SK-N-DZ (cell line): ENCODE measurements at places on chromosomes 3 and 15.
A peak's percentile ranks its signal among the peaks of the same experiment; 100 is the strongest.

DNA sequence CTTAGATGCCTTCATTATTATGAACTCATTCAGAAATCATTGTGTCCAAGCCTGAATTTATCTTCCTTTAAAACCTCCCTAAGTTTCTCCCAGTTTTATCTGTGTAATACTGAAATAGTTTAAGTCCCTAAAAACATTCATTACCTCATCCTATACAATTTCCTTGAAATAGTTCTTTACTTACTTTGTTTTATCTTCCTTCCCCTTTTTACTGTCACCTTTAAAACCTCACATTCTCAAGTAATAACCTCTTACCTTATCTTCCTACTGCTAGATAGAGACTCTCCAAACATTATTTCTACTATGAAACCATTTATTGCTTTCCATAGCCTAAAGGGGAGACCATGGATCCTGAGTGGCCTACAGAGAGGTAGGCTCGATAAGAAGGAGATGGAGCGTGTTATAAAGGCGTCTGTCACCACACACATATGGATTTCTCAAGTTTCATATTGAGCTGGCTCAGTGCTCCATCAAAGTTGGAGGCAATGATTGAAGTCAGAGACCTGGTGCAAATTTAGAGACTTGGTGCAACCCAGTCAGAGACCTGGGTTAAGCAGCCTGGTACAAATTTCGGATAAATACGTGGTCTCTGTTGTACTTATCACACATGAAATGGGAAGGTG lies 140.4 kb downstream of the NFKBIZ start:
- DNase-seq, result no peak

DNA sequence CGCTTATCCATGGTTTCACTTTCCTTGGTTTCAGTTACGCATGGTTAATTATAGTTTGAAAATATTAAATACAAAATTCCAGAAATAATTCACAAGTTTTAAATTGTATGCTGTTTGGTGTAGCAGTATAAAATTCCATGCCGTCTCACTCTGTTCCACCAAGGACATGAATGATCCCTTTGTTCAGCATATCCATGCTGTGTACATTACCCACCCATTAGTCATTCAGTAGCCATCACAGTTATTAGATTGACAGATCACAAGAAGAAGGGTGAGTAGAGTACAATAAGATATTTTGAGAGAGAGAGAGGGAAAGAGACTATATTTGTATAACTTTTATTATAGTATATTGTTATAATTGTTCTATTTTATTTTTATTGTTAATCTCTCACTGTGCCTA lies 535.5 kb downstream of the SQOR start:
- no peak for DNase-seq

- DNase-seq, result no peak
Observed at GRCh38 chr3:80898211-80898610, 863.2 kb downstream of the GBE1 start.

- no peak for DNase-seq
Observed at GRCh38 chr3:133490468-133491351, 82.8 kb upstream of the CDV3 start.

GRCh38 chr15:44554934-44555723 lies 18.2 kb downstream of the EIF3J start:
- peak; percentile 79 for DNase-seq
